H1 (cell line): ENCODE measurements at places on chromosomes 4 and X. TPM values are rescaled to one million over a fixed set of nuclear protein-coding genes. Genes with fewer than 3 reads are reported as not detected.
A peak's percentile ranks its signal among the peaks of the same experiment; 100 is the strongest.

- no peak for DNase-seq
Measured at GRCh38 chrX:83510510-83511062, 2.5 kb downstream of the POU3F4 start.

- peak; percentile 69 for DNase-seq
Measured at GRCh38 chr4:155667568-155668511, 1.2 kb downstream of the GUCY1A1 start.

- DNase-seq, result no peak
Measured at GRCh38 chr4:75566911-75567310, 11.0 kb downstream of the ODAPH start.

DNA sequence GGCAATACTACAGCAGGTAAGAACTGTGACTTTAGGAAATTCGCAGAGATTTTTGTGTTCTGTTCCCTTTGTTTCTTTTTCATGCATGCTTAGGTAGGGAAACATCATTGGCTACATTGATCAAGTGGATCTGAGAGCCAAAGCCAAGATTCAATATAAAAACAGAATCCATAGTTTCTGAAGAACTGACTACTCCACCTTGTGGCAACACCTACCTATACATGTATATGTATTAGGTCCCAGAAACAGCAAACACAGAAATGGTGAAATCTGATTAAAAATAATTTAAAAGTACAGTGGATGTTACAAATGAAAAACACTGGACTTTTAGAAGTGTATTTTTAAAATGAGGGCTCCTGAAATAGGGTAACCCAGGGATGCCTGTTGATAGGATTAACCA is 322.6 kb upstream of the MAOA start:
- DNase-seq, result no peak

DNA sequence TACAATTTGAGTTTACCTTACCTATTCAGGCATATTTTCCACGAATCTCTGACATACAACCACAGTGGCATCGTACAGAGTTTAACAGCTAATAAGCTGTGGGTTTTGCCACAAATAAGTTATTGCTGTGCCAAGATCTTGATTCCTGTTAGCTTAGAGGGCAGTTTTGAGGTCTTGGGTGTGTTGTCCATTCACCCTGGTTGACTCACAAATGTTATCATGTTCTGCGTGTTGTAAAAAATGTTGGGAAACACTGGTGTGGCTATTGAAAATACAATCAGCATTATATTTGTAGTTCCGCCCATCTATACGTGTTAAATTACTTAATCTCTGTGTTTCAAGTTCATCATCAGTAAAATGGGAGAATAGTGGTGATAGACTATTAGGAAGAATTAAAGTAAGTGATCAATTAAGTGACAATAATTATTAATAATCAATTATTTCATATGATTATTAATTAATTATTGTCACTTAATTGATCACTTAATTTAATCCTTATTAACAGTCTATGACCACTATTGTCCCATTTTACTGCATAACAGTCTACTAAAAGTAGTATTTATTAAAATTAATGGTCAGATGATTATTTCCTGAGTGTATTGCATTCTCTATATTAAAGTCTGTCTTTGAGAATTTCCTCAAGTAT is 96.3 kb downstream of the TMA16 start:
- no peak for DNase-seq

- DNase-seq, result no peak
Measured at GRCh38 chrX:11949291-11949690, 189.0 kb upstream of the FRMPD4 start.

Gene PCDH18
- 40.1 and 41.8 TPM in 2 replicates for total RNA-seq

Gene KIAA1210
- not detected in 2 replicates for total RNA-seq

Gene FTHL17
- not detected in 2 replicates for total RNA-seq

Gene NAA11
- not detected in 2 replicates for total RNA-seq
